ENCODE measurements at places on chromosomes 1 and 21. TPM values are rescaled to one million over a fixed set of nuclear protein-coding genes. Genes with fewer than 3 reads are reported as not detected.

DNA sequence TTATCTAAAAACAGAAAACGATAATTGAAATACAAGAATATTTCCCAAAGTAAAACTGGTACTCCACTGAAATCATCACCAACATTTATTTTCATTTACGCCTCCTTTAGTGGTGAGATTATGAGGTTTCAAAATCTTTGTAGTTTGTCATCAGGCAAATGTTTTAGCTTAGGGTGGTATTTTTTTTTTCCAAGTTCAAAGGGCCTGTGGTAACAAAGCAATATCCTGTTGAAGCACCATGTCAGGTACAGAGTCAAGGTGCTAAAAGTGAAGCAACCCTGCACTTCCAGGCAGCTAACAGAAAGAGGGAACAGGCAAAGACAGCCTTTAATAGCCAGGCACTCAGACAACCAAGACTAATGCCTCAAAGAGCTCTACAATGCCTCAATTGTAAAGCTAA lies 89.2 kb downstream of the JAK1 start:
- H3K36me3 ChIP-seq: peaks cover 5% of the 10 kb centered on the region
- no peak overlapping the region for H3K4me3 ChIP-seq
- DNase-seq: no peak
- no peak overlapping the region for H3K27ac ChIP-seq

- H3K27me3 ChIP-seq: no peaks in the 10 kb centered on the region
- H3K4me1 ChIP-seq: peaks cover 9% of the 10 kb centered on the region
- H3K36me3 ChIP-seq: no peaks in the 10 kb centered on the region
- no peak overlapping the region for H3K4me3 ChIP-seq
- no peak for DNase-seq
Measured at GRCh38 chr1:236465231-236465958, 58.4 kb upstream of the LGALS8 start.

DNA sequence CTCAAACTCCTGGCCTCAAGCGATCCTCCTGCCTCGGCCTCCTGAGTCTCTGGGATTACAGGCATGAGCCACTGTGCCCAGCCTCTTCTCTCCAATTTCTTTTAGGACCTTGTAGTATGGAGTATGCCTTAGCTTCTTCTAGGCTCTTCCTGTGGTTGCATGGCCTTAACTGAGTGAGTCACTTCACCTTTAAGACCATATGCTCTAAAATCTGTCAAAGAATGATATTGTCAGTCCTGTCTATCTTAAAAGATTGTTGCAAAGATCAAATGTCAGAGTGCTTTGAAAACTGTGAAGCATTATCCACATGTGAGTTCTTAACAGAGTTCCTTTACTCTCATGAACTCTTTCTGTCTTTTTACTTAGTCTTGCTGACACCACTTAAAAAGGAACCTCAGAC lies 37.2 kb downstream of the ATP2B4 start:
- H3K36me3 ChIP-seq: no peaks in the 10 kb centered on the region
- no peak overlapping the region for H3K27ac ChIP-seq
- H3K27me3 ChIP-seq: no peaks in the 10 kb centered on the region
- no peak for DNase-seq

Gene GPATCH2
- 11.2 TPM for total RNA-seq

- no peak within 1 kb of the TSS for H3K4me3 ChIP-seq
- DNase-seq: no peak
- H3K4me1 ChIP-seq: no peaks in the 10 kb centered on the region
Measured at GRCh38 chr1:150887018-150887417, at the start of gene CTXND2. Gene CTXND2 (plus strand): TSS chr1:150887136. CDS start chr1:150912315, 25,179 bp downstream.

- H3K4me1 ChIP-seq: no peaks in the 10 kb centered on the region
- H3K27me3 ChIP-seq: no peaks in the 10 kb centered on the region
- no peak for DNase-seq
- H3K36me3 ChIP-seq: no peaks in the 10 kb centered on the region
Measured at GRCh38 chr1:245242989-245243388, 88.2 kb downstream of the KIF26B start.

DNA sequence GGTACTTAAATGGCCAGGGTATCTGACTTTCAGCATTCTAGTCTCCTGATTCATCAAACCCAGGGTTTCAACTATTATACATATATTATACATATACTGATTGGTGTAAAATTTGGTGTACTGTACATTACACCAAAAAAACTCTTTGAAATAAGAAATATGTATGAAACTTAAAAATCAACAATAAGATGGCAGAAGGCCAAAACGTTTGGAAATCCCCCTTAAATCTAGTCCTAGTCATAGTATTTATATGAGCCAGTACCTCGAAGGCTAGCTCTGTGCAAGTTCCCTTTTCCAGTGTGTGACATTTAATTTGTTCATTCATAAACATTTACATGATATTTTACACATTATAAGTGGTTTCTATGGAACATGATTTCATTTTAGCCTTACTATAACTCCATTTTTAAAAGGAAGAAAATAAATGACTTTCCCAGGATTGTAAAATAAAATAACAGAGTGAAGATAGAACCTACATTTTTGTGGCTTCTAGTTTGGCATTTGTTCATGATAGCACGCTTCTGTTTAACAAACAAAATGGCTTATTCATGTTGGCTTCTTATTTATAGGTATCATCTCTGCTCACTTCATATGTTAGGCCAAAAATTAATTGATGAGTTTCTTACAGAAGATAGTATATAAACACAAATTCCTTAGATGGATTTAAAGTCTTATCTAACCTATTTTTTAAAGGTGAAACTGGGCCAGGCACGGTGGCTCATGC lies 18.8 kb upstream of the ZNF281 start:
- H3K4me3 ChIP-seq: no peak overlapping the region
- H3K27me3 ChIP-seq: no peaks in the 10 kb centered on the region

Data from Panc1 (cell line).